ENCODE measurements at places on chromosomes 13 and 19.

DNA sequence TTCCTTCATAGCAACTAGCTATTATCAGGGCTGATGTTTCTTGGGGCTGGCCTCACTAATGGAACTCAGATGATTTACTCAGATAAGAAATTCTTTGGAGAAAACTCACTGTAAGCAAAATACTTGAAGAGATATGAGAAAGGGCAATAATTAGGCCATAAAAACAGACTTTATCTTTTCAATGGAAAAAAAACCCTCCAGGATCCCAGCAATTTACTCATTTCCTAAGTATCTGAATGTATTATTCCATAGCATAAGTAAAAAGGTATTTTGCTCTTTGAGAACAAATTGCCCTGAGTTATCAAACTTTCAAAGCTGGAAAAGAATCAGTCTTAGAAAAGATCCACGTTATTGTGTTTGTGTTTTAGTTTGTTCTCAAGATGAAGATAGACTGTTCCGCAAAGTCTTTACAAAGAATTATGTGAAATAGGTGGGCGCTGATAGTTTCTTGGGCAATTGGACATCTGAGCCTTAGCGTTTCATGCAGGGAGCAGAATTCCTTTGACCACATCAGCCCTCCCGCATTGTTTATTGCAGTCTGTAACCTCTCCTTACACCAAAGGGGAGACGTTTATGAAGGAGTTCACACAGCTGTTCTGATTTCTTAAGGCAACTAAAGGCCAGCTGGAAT, 29.1 kb upstream of the CSNK1A1L start:
- DNase-seq: peak; percentile 77

- DNase-seq: peak; percentile 71
These were observed 2.5 kb upstream of the KEAP1 start for GRCh38 chr19:10505583-10506229.

GRCh38 chr13:76994281-76994680, 2.4 kb downstream of the CLN5 start:
- no peak for DNase-seq

- DNase-seq: no peak
These were observed 208.6 kb downstream of the URI1 start for GRCh38 chr19:30150626-30151025.

DNA sequence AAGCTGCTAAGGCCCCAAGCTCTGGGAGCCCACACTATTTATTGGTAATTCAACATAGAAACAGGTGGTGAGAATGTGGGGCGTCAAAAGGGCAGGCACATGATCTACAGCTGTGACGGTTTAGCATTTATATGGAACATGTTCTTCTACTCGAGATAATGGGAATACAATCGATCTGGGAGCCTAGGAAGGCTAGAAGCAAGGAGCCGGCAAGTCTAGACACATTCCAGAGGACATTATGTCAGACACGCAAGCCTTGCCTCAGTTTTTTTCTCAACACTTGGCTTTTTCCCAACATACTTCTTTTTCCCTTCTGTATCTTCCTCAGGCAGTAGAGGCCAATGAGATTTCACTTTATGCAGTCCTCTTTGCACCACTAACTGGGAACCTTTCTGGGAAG, 315.7 kb upstream of the SLITRK5 start:
- no peak for DNase-seq

- no peak for DNase-seq
These were observed 63.4 kb downstream of the KCTD12 start for GRCh38 chr13:76822698-76823267.

DNA sequence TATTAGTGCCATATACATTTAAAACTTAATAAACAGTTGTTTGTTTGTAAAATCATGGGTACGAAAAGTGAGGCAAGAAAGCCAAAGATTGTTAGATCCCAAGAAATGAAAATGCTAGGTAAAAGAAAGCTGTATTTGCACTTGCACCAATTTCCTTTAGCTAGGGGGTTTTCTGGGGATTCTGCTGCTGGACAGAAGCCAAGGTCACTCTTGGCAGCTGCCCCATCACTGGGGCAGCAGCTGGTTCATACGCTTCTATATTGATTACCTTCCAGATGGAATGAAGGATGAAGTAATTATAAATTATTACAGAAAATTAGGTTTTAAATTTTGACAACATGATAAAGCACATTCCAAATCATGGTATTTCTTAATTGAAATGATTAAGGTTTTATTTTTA, 127.4 kb downstream of the SLITRK5 start:
- no peak for DNase-seq

DNA sequence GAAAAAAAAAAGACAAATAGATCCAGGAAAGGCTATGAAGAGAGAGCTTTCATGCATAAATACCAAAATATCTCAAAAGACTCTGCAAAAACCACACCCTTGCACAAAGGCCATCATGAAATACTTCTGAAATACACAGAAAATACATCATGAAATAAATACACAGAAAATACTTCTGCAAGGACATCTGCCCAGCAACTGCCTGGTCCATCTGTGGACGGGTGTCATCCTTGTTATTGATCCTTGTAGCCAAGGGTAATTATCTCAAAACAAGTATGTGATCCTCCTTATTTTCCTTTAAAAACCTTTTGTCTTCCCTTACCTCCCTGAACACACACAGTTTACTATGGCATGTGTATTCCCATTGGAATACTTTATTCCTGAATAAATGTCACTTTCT, 6.9 kb downstream of the USPL1 start:
- DNase-seq: no peak

- DNase-seq: no peak
These were observed 246.1 kb downstream of the NDFIP2 start for GRCh38 chr13:79727086-79727485.

DNA sequence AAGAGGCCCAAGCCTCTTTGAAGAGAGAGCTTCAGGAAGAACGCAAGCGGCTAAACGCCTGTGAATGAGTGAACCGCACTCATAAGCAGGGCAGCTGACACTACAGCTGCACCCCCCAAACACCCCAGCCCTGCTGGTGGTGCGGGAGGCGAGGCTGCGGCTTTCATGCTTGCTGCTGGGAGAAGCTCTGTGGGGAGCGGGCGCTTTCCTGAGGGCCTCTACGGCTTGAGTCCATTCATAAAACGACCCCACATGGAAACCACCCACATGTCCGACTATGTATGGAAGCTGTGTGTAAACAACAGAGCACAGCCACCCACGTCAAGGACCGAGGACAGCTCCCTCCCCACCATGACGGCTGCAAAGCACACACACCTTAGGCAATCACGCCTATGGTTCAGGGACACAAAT, 5.5 kb downstream of the AP3D1 start:
- no peak for DNase-seq

DNA sequence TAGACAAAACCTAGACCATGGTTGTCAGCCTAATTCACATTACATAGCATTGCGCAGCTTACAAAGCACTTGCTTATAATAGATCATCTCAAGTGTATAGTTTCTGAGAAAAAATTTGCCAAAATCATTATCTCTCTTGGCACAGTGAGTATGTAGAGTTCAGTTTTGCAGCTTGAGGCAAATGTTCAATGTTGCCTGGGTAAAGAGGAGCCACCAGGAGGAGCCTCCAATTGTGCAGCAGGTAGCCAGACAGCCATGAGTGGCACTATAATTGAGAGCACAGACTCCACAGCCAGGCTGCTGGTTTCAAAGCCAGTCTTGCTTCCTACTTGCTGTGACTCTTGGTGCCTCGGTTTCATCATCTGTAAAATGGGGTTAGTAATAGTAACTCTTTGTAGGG, 24.0 kb upstream of the OLFM4 start:
- no peak for DNase-seq

GRCh38 chr19:56147307-56147706, 6.2 kb downstream of the ZNF444 start:
- no peak for DNase-seq

GRCh38 chr19:55467236-55468053, 2.9 kb upstream of the C19orf85 start:
- DNase-seq: no peak

- DNase-seq: peak; percentile 44
These were observed 830.2 kb upstream of the SPRY2 start for GRCh38 chr13:81171065-81171647.

- DNase-seq: no peak
These were observed 116.4 kb downstream of the TSHZ3 start for GRCh38 chr19:31232871-31233270.

DNA sequence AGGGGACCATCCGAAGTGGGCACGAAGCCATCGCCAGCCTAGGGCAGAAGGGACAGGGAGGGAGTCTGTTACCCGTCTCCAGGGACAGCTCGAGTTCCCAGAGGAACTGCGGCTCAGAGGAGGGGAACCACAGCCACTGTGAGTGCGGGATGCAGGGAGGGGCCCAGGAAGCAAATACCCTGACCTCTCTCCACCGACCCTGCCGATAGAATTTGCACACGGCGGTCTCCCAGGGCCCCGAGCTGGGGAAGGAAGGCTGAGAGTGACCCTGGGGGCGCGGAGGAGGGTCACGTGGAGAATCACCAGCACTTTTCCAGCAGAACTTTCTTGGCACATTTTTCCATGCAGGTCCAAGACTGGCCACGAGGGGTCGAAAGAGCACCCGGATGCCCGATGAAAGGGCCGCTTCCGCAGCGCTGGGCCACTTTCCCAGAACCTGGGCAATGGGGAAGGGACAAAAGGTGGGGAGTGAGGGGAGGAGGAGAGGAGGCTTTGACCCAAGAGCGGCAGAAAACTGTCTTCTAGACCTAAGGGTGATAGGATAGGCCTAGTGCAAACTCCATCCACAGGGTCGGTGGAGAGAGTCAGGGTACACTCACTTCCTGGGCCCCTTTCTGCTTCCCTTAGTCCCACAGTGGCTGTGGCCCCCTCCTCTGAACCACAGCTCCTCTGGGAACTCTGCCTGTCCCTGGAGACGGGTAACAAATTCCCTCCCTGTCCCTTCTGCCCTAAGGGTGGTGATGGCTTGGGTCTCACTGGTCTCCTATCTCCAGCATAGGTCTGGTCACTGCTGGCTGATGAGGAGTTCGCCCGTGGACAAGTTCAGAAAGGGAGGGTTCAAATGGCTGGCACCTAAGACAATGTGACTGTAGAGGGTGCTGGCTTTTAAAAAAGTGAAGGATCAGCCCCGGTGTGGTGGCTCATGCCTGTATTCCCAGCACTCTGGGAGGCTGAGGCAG, 5.3 kb upstream of the GPR4 start:
- peak; percentile 84 for DNase-seq

DNA sequence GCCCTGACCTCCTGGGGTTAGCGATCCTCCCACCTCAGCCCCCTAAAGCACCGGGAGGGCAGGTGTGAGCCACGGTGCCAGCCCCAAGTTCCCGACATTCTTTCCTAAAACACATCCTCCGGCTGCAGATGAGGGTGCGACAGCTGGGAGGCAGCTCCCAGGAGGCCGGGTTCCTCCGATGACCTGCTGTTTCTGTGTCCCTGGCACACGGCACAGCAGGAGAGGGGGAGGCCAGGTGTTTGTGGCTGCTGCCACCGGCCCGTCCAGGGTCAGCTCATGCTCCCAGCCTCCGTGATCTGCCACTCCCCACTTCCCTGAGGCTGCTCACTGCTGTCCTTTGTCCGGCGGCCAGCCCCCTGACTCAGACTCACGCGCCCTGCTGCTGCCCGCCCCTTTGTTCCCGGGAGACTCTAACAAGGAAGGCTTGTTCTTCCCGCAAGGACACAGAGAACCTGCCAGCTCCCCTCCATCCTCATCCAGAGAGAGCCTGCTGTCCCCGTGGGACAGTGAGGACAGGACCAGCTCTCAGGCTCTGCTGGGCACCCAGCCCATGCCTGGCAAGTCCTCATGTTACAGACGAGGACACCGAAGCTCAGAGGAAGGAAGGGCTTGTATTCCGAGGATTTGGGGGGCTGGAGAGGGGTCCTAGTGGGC, 10.6 kb upstream of the MADCAM1 start:
- DNase-seq: no peak

GRCh38 chr19:35851213-35852028, 883 bp downstream of the NPHS1 start:
- DNase-seq: no peak

- DNase-seq: no peak
These were observed 1.8 kb downstream of the SBK3 start for GRCh38 chr19:55543567-55543966.

DNA sequence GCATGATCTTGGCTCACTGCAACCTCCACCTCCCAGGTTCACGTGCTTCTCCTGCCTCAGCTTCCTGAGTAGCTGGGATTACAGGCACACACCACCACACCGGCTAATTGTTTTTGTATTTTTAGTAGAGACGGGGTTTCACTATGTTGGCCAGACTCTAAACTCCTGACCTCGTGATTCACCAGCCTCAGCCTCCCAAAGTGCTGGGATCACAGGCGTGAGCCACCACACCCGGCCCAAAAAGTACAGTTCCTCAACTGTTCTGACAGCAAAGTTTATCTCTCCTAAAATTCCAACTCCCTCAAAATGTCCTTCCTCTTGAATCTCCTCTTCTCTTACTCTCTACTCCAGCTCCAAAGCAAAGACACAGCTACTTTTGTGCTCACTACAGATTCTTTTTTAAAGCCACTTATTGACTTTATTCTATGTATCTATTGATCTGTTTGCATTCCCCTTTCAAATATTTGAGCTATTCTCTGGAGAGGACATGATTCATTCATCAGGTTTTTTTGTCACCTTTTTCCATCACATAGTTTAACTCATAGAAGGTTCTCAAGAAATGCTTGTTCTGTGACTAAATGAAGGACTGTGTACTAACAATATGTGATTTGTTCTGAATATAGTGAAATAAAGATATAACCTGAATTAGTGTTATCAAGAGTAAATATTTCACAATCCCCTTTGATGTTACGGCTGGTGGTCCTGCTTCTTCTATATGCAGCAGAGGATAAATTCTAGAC, 142.2 kb downstream of the TBC1D4 start:
- DNase-seq: no peak

GRCh38 chr19:40745402-40745780, 4.9 kb downstream of the ACTMAP start:
- DNase-seq: no peak

DNA sequence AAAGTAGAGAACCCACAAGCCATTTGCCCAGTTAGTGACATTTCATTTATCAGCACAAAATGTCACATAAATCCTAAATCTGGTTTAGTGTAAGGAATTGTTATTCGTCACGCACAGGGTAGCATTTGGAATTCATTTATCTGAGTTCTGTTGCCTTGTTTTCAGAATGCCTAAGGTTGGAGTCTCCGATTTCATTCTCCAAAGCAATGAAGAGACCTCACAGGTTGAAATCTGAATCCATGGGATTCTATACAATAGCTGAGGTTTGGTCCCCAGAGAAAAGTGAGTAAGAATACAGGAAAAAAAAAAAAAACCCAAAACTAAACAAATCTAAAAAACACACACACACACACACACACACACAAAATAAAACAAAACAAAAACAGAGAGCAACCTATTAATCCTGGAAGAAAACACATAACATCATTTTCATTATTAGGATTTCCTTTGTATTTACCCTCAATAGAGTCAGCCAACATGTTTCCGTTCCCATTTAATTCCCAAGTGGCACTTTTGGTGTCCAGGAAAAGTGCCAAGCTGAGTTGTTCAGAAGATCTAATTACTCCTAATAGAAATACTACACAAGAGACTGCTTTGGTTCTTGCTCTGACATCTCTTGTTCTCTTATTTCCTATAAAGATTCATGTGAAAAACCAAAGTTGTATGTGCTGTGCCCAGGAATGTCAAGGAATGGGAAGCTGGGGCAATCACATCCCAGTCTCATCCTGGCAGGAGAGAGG, 36.2 kb upstream of the LRCH1 start:
- no peak for DNase-seq
